ENCODE measurements at places on chromosomes 3 and 15.

DNA sequence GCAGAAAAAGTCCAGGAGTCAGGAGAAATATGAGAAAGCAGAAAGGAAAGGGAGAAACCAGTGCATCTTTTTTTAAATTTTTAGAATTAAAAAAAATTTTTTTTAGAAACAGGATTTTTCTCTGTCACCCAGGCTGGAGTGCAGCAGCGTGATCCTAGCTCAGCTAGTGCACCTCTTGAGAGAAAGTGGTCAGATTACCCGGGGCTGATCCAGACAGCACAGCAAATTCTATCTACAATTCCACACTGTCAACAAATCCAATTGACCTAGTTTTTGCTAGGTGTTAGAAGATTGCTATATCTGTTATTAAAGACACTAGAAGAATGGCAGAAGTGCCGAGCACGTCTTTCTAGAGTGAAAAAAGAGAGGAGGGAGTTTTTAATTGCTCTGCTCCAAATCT lies 117.3 kb downstream of the RFTN1 start:
- DNase-seq: no peak

DNA sequence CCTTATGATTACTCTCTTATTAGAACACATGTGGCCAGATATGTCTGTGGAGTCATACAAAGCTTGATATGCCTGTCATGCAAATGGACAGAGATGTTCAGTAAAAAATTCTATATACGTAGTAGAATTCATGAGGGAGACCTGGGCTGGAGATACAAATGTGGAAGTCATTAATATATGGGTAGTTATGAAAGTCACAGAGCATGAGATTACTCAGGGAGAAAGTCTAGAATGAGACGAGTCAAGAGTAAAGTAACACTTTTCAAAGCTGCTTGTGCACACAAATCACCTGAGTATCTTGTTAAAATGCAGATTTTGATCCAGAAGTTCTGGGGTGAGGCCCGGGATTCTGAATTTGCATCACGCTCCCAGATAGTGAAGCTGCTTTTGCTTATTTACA lies 28.4 kb downstream of the OXSM start:
- no peak for DNase-seq

DNA sequence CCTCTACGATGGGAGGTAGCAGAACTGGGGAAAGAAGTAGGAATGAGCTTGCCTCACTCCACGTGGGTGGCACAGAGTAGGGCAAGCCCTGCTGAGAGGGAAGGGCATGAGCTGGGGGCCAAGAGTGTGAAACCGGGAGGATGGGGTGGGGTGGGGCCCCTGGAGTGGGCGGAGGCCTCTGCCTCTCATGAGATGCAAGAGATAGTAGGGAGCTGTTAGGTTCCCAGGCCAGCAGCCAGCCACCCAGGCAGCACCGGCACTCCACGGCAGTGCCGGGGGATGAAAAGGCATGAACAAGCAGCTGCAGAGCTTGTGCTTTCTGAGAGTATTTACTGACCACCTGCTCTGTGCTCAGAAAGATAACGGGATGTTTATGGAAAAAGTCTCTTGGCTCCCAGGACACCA lies 24.4 kb upstream of the PLA2G4E start:
- no peak for DNase-seq

DNA sequence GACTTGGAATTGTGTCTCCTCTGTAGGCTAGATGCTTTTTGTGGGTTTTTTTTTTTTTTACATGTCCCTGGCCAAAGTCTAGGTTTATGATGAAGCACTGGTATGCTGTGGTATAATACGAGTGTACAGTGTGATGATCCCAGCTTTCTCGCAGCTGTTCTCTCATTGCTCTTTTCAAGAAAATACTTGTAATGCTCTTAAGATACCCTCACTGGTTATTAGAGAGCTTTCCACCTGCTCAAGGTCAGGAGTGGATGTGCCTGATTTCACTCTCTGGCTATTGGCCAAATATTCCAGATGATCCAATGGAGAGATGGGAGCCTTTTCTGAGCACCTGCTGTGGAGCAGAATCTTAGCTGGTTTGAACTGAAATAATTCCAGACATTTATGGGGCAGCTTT lies 215.1 kb downstream of the MYRIP start:
- no peak for DNase-seq
